ENCODE measurements at places on chromosomes 13 and 19.

- no peak for DNase-seq
These were observed 1.6 kb downstream of the ZNF649 start for GRCh38 chr19:51903192-51903591.

DNA sequence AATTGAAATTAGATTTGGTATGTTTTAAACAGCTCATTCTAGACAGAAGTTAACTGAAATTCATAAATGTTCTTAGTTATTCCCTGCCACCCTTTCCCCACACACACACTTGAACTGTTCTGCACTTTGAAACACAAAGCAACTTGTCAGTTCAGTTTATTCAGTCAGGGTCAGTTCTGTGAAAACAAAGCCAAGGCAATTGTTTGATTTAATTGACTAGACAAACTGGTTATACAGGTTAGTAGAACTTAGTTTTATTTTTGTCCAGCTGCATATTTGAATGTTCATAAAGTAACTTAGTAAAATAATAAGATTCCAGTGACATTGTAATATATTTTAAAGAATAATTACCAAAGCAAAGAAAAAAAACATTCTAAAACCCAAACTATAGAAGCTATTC is 98.3 kb upstream of the KLF5 start:
- no peak for DNase-seq

DNA sequence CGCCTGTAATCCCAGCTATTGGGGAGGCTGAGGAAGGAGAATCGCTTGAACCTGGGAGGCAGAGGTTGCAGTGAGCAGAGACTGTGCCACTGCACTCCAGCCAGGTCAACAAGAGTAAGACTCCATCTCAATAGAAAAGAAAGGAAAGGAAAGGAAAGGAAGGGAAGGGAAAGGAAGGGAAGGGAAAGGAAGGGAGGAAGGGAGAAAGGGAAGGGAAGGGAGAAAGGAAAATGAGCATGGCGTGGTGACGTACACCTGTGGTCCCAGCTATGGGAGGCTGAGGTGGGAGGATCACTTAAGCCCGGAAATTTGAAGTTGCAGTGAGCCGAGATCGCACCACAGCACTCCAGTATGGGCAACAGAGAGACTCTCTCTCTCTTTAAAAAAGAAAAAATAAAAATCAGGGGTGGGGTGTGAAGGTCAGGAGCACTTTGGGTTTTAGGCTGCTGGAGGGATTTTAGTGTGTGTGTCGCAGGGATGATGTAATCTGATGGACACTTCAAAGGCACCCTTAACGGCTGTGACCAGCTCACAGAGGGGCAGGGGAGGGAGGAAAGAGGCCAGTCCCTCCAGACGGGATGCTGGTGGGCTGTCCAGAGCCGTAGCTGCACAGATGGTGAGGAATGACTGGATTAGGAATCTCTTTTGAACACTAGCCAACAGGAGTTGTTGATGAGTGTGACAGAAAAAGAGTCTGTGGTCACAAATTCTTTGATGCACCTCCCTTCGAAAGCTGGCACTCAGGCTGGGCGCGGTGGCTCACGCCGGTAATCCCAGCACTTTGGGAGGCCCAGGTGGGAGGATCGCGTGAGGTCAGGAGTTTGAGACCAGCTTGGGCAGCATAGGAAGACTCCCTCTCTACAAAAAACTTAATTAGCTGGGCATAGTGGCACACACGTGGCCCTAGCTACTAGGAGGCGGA is 27.6 kb downstream of the TMPRSS9 start:
- no peak for DNase-seq

GRCh38 chr13:47621931-47622330 is 379.1 kb downstream of the SUCLA2 start:
- no peak for DNase-seq

DNA sequence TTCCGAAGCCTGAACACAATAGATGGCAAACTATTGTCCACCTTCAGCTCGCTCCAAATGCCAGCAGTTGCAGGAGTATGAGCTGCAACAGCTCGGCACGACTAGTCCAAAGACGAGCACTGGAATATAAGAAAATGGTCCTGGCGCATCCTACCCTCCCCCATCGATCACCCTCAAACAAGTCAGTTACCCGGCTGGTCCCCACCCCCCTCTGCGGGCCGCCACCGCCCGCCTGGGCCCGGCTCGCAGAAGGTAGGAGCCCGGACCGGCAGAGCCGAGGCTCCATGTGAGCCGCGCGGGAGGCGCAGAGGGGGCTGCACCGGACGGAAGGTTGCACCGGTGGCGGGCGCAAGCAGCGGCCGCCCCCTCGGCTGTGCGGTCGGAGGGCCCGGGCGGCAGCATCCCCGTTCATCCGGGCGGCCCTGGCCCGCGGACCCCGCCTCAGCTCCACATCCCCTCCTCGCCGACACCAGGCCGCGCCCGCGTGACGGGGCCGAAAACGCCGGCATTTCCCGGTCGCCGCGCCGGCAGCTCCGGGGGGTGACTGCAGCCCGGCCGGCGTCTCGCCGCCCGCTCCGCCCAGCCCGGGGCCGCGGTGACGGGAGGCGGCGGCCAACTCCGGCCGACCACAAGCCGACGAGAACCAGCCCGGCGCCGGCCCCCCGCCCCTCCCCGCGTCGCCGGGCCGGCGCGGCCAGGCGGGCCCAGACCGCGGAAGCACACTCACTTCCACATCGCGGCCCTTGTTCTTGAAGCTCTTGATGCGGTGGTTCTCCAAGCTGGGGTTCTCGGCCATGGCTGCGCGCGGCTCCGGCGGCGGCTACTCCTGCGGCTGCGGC is 552 bp downstream of the KPNA3 start:
- peak; percentile 22 for DNase-seq

DNA sequence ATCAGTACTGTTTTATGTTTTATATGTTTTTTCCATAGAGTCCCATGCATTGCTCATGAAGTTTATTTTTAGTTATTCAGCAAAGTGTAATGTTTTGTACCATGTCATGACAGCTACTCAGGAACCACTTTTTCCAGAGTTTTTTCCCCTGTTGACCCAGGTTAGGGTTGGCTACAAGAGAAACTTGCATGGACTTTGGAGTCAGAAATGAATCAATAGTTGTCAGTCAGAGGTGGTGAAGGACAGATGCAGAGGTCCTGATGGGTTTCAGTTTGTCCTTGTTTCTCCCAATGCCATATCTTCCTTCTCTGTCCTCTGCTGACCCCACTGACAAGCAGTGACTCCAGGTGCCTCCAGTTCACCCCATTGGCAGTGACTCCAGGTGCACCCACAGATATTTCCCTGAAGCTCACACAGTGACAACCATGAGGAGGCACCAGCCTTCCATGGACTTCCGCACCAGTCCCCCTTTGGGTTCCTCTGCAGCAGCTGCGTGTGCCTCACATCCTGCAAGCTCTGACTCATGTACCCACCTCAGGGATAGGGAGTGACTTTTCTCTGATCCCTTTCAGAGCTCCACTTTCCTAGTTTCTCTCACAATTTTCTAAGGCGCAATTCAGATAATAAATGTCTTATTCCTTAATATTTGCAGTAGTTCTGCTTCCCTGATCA is 92.1 kb downstream of the AKAP11 start:
- DNase-seq, result no peak

GRCh38 chr13:60925686-60926085 is 490.0 kb downstream of the PCDH20 start:
- no peak for DNase-seq

Measured in activated T-helper 1 cell treated with Interleukin-2 at 50 U/mL for 16 hours (primary cell).